ENCODE measurements at places on chromosomes 5 and 9.

DNA sequence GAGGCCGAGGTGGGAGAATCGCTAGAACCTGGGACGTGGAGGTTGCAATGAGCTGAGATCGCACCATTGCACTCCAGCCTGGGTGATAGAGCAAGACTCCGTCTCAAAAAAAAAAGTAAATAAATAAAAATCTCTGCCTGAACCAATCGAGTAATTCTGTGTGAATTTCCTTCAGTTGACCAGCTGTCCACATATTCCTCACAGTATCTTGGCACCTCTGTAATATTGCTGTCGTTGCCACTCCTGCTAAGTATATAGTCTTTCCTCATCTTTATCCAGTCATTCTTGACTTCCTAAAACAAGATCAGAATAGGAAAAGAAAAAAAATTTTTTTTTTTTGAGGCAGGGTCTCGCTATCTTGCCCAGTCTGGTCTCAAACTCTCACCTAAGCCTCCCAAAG lies 29.9 kb downstream of the KDM3B start:
- no peak for DNase-seq

DNA sequence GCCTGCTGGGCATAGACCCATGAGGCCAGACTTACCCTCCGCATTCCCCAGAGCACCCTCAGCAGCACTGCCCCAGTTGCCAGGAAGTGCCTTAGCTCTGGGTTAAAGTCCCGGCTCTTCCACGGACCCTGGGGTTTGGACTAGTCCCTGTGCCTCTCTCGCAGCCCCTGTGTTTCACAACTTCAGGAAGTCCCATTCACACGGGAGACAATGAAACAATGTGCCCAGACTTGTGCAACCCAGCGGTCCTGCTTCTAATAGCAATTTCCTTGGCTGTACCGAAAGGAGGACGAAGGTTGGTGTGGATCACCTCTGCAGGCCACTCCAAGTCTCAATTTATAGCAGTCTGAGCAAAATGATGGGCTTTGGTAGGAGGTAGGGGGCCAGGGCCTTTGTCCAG lies 41.8 kb upstream of the FAT2 start:
- no peak for DNase-seq

DNA sequence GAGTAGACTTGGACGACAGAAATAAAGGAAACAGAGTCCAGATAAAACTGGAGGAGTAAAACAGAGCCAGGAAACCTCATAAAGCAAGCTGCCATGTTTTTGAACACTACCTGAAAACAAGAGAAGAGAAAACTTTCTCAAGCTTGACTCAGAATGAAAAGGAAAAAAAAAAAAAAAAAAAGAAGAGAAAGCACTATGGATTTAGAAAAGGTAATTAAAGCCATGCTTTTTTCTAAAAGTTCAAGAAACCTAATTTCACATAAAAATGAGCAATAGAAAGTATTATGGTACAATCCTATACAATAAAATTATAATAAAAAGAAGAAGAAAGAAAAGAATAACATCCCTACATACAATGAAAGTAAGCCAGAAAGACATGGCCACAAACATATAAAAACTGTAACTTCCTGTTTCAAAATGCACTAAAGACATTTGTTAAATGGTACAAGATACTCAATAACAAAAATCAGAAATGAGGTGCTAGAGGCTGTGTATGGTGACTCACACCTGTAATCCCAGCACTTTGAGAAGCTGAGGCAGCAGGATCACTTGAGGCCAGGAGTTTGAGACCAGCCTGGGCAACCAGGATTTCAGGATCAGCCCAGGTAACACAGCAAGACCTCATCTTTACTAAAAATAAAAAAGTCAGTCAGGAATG lies 129.5 kb downstream of the SIL1 start:
- DNase-seq: no peak

- no peak for DNase-seq
These were observed 823 bp upstream of the PRDM6 start for GRCh38 chr5:123088031-123088805.

DNA sequence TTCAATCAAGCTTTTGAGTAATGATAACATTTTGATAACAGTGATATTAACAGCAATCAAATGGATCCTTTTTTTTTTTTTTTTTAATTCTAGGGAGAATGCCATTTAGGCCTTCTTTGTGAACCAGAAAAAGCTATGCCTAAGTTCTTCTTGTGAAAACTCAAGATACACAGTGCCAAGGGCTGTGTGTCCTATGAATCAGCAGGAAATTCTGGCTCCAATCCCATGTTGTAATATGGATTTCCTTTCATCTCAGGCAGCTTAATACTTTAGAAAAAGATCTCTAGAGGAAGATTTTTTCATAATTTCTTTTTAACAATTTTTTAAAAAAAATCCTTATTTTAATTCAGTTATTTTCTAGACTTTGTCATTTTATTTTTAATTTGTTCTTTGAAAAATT lies 96.1 kb downstream of the NUDT12 start:
- DNase-seq: no peak

- no peak for DNase-seq
These were observed 217.5 kb downstream of the EBF1 start for GRCh38 chr5:158882236-158882635.

DNA sequence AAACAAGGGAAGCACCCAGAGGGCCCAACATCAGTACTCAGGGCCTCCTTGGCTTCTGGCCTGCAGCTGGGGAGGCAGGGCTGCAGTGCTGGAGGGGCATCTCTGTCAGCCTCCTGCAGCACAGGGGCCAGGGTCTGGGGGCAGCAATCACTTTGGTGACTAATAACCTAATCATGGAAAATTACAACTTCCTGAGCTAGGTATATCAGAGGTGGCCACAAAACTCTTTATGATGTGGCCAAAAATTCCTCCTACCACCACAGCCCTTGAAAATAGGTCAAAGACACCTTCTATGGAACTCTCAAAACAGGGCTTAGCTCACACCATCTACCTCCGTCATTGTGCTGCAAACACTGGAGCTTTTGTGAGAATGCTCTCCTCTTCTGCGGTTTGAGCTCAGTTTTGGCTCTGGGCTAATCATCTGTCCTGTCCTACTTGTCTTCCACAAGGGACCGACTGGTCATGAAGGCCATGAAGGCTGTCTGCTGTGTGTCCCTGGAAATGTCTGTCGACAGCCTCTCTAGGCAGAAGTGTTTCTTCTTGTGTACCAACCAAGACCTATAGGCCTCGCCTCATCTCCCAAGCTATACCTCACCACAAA lies 28.6 kb downstream of the CSF2 start:
- no peak for DNase-seq

DNA sequence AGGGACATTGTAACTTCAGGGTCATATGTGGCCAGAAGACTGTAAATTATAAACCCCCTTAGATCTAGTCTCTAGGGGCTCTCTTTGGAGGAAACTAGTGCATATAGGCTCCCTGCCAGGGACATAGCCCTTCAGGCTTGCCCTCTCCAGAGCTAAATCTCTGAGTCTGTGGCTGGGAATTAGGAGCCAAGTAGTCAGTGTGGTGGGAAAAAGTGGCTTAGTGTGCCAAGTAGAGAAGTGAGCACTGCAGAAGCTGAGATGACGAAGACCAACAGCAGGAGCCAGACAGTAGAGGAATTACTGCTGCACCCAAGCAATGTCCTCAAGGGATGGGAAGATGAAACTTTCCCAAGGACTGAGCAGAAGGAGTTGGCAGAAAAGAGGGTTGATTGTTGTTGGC lies 71.2 kb downstream of the CWC27 start:
- DNase-seq: no peak

DNA sequence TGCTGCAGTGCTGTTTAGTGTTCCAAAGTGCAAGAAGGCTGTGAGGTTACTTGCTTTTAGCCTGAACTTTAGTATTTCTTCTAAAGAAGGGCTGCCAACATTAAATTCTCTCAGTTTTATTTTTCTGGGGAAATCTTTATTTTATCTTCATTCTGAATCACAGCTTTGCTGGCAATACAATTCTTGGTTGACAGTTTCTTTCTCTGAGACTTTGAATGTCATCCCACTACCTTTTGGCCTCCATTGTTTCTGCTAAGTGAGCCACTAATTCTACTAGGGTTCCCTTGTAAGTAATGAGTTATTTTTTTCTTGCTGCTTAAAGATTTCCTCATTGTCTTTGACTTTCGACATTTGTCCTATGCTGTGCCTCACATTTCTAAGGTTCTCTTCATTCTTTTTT lies 32.4 kb upstream of the SUSD1 start:
- DNase-seq: no peak

DNA sequence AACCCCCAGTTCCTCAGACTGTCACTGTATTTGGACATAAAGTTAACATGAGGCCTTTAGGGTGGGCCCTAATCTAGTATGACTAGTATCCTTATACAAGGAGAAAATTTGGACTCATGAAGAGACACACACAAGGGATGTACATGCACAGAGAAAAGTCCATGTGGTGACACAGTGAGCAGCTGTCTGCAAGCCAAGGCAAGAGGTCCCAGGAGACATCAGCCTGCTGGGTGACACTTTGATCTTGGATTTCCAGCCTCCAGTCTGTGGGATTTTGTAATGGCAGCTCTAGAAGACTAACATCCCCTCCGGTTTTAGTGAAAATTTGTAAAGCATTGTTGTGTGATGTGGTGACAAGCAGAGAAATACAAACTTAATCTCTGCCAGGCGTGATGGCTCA lies 66.1 kb downstream of the RAI14 start:
- DNase-seq: no peak

DNA sequence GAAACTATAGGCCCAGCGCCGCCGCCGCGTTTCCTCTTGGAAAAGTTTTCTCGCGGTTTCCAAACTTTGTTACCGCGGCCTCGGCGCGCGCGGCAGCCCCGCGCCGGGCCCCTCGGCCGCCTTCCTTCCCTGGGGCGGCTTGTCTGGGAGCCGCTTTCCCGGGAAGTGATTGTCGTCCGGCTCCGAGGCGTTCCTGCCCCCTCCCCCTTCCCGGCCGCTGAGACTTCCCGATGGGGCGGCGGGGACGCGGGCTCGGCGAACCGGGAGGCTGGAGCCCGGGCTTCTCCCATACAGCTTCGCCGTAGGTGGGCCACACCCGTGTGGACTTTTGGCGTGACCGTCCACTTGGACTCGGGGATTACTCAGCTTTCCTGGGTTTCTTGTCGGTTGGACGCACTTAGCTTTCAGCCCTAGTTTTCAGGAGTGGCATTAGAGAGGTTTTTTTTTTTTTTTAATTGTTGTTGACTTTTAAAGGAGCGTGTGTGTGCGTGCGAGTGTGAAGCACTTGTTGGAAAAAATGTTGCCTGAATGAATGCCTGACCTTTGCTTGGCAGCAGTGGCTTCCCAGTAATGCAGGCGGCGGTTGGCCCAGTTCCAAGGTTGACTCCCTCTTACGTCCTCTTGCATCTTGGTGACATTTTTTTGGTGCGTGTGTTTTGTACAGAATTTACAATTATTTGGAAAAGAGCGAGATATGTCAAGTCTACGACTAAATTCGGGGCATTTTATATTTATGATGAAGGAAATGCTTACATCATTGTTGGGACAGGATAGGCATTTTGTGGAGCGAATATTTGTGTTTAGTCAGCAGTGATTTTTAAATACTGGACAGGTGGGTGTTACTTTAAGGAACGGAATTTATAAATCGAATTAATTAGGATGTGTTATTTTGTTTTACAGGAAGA lies 821 bp downstream of the CTNNA1 start:
- peak; percentile 53 for DNase-seq

DNA sequence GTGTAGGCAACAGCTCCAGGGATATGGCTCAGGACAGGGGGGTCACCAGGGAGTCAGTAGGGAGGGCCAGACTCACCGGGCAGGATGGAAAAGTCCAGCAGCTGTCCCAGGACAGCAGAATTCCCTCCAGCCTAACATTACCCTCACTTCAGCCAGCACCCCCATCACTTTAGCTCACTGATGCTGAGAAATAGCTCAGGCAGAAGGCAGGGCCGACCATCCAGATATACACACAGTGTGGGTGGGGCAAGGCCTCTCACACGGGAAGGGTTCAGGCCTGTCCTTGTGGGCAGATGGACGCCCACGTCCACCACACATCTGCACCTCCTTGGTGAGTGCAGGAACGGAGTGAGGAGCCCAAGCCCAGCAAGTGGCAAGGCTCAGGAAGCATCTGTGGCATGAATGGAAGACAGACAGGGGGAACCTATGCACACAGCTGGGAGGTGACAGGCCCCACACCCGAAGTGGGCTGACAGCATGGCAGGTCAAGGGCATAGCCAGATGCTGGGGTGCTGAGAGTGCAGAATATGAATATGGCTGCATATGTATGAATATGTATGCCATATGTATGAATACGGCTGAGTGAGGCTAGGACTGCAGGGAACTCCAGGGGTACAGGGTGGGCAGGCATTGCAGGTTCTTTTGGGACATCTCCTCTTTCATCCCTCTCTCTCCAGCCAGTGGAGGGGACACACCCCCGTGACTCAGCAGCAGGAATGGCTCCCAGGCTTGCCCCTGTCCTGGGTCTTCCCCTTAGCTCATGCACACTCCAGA lies 17.0 kb downstream of the BICD2 start:
- DNase-seq: no peak

- DNase-seq: no peak
These were observed 237.8 kb downstream of the ARRDC3 start for GRCh38 chr5:91145333-91145620.

DNA sequence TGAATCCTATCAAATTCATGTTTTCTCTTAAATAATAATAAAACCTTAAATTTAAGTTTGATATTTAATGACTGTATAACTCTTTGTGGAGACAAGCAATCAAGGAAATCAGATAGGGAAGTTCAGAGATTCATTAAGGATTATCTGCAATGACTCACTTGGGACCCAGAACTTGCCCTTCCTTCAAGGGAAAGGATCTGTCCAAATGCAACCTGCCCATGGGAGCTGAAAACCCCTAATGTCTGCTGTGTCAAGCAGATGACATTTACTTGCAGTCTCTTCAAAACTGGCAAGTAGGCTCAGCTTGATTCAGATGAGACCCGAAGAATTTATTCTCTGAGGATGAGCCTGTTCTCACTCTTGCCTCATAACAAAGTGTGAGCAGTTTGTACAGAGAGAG lies 1577.6 kb downstream of the EFNA5 start:
- no peak for DNase-seq

- DNase-seq: no peak
These were observed 954.0 kb upstream of the CDH6 start for GRCh38 chr5:30239331-30240022.

GRCh38 chr9:9920425-9921060 lies 692.3 kb downstream of the PTPRD start:
- DNase-seq: no peak

GRCh38 chr5:90408571-90409317 lies 812 bp downstream of the CETN3 start:
- DNase-seq: no peak

GRCh38 chr5:62197697-62198096 lies 108.3 kb upstream of the KIF2A start:
- no peak for DNase-seq
